ENCODE measurements at places on chromosomes 7 and 10. TPM values are rescaled to one million over a fixed set of nuclear protein-coding genes. Genes with fewer than 3 reads are reported as not detected.

Gene MAT1A
- 1.4 TPM for total RNA-seq

Gene CNNM1
- total RNA-seq: 0.35 TPM

Gene GJD4
- not detected for total RNA-seq

Gene YAE1
- total RNA-seq: 23.2 TPM

Gene FAM25G
- not detected for total RNA-seq

Gene UCMA
- total RNA-seq: not detected

- no peak for DNase-seq
Measured at GRCh38 chr10:77879710-77880109, 46.8 kb downstream of the DLG5 start.

DNA sequence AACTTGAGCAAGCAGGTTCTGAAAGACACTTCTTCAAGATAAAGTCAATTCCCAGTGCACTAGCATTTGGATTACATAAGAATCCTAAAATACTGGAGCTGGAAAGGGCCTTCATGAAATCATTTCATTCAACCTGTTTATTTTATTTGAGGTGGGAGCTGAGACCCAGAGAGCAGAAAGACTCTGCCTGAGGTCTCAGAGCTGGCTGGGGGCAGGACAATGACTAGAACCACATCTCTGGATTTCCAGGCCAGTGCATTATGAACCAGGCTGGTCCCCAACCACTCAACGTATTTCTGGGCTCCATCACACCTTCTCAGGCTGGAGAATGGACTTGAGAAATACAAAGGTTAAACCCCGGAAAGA is 8.4 kb downstream of the ANXA11 start:
- no peak for DNase-seq

DNA sequence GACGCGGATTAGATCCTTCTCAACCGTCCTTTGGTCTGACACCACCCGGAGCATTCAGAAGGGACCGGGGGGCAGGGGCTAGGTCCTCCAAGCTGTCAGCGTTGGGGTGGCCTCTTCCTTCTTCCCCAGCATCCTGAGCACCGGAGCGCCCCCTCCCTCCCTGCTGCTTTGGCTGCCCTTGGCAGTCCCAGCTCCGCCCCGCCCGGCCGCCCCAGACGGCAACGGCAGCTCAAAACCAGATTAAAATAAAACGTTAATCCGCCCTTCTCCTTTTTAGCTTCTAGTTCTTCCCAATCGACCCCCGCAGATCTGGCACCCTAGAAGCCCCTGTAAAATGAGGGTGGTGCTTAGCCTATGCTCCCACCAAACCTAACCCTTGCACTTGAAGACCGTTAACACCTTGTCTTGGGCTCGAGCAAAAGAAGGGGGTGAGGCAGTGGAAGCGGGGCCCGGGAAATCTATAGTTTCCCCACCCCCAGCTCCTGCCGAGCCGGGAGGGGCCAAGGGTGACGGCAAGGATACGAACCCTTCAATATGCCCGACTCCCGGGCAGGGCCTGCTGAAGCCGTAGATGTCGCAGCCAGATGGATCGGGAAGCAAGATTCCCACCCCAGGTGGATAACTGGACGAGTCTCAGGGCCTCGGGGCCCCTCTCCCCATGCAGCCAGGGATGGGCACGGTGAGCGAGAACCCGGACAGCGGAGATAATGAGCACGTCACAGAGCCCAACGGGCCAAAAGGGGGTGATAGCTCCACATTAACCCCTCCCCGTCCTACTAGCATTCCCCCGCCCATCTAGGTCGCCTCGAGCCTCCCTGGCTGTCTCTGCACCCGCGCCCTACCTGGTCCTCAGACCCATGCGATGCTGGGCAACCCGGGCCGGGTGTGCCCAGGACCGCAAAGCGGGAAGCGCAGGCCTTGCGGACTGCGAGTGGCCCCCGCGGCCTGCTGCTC is 169.7 kb downstream of the NRF1 start:
- peak; percentile 36 for DNase-seq

- no peak for DNase-seq
Measured at GRCh38 chr7:124781418-124781817, 15.8 kb upstream of the GPR37 start.

GRCh38 chr10:69361303-69361614 is 55.5 kb downstream of the TACR2 start:
- DNase-seq: no peak

GRCh38 chr10:128275388-128276177 is 149.4 kb upstream of the MKI67 start:
- DNase-seq: no peak

DNA sequence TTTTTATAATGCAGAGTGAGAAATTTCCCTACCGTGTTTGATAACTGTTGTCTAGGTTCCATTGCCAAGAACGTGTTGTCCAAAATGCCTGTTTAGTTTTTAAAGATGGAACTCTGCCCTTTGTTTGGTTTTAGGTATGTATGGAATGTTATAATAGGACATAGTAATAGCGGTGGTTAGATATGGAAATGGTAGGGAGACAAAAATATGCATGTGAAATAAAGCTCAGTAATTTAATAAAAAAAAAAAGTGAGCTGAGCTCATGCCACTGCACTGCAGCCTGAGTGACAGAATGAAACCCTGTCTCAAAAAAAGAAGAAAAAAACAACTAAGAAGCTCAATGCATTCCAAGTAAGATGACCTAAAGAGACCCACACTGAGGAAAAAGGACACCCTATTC is 72.9 kb downstream of the ZNF783 start:
- no peak for DNase-seq

DNA sequence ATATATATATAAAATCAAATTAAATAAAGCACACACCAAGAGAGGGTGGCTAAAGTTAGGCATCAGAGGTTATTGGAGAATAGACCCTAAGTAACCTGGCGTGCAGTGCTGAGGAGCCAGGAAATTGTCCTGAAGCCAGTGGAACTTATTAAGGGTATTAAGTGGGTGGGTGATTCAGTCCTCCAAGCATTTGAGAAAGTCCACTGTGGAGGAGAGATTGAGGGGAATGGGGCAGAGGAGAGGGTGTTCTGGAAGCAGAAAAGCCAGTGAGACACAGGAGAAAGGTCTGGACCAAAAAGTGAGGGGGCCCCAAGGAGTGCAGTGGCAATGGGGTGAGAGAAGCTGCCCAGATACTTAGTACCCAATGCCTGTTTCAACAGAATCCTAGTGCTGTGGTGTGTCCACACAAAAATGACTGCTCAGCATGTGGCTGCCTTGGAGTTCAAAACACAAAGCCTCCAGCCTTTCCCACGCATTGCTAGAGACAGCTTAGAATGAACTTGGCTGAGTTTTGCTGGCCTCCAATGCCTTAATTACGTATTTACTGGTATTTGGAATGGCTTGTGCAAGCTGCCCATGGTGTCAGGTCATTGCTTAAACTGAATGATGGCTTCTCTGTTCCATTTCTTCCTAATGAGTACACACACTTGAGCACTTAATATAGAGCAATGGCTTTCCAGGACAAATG is 44.9 kb upstream of the CHST15 start:
- DNase-seq: no peak

- DNase-seq: no peak
Measured at GRCh38 chr7:134448356-134449229, 10.3 kb downstream of the AKR1B1 start.

- DNase-seq: peak; percentile 67
Measured at GRCh38 chr10:96511044-96511945, 2.4 kb downstream of the TLL2 start.

DNA sequence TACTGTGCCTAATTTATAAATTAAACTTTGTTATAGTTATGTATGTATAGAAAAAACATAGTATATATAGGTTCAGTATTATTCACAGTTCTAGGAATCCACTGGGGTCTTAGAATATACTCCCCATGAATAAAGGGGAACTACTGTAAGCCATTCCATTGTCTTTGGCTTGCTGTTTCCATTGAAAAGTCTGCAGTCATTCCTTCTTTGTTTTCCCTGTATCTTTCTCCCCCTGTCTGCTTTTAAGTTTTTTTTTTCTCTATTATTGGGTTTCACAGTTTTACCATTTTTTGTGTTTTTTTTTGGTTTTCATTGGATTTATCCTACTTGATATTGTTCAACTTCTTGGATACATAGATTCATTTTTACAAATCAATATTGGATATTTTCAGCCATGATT is 6.7 kb upstream of the PNLIP start:
- no peak for DNase-seq

DNA sequence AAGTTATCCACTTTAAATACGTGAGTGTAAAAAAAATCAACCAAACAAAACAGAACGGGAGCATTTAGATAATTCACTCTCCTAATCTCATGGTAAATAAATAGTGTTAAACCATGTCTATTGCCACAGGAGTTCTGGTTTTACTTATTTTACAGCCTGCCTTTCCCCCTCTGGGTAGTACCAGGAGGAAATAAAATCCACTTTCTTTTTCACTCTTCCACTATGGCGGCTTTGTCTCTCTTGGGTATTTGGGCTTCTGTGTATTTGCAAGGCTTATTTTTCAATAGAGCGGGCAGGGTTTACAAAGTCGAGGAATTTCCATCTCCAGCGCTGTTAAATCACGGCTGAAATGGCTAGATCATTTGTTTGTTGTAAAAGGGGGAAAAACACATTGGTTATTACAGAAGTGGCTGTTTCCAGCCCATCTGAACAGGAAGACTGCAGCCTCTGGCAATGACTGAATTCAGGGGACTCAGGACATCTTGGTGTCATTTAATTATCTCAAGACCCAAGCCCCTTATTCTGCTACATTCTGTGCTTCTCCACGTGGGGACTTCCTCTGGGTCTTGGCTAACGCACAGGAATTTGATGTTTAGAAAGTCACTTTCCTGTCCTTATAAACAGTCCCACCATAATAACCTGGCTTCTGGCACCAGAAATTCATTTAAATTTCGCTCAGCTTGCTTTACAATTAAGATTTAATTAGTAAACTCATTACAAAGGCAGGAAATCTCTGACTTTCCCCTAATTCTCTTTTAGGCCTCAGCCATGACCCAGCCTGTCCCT is 323.9 kb downstream of the GATA3 start:
- no peak for DNase-seq
